ENCODE measurements at places on chromosomes 2 and 18. TPM values are rescaled to one million over a fixed set of nuclear protein-coding genes. Genes with fewer than 3 reads are reported as not detected.
A peak's percentile ranks its signal among the peaks of the same experiment; 100 is the strongest.

METAP1D gene
- 8.8 TPM for total RNA-seq

CFAP65 gene
- not detected for total RNA-seq

FBXO36 gene
- total RNA-seq: 1.7 TPM

FAHD2B gene
- 28.2 TPM for total RNA-seq

SH3RF3 gene
- total RNA-seq: 10.8 TPM

ATP6V1B1 gene
- total RNA-seq: not detected

HOXD11 gene
- 19.4 TPM for total RNA-seq

LRRFIP1 gene
- 132 TPM for total RNA-seq

GREB1L gene
- 0.98 TPM for total RNA-seq

ABCG8 gene
- not detected for total RNA-seq

GRCh38 chr2:26609205-26609631, 31.9 kb downstream of the CIB4 start:
- peaks cover 34% of the 10 kb centered on the region for H3K4me1 ChIP-seq
- no peak overlapping the region for H3K4me3 ChIP-seq
- no peak for DNase-seq
- no peak overlapping the region for H3K27ac ChIP-seq

GRCh38 chr2:216195565-216196029, 86.4 kb downstream of the XRCC5 start:
- no peak overlapping the region for H3K27ac ChIP-seq
- no peaks in the 10 kb centered on the region for H3K36me3 ChIP-seq

DNA sequence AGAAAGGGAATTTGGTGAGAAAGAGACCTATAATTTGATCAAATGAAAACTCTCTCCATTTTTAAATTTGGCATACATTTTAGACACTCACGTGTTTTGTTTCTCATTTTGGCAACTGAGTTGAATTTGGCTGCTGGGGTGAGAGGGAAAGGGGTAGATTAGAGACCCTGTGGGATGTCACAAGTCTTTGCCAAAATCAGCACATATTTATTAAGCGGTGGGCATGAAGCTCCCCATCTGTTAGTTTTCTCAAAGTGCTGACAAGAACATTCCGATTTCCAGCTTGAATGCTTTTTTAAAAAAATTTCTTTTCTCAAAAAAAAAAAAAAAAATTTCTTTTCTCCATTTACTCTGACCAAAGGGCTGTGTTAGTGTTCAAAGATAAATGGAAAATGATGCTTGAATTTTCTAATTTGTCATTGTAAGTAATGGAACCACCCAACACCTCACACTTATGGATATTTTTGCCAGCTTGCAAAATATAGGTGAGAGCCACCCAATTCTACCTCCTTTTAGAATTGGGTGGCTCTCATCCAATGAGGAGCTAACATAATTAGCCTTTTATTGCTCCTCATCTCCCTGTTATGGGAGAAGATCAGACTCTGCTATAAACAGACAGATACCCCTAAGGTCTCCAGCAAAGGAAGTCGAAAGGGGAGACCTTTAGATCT, 222.9 kb upstream of the FN1 start:
- H3K27me3 ChIP-seq: no peaks in the 10 kb centered on the region
- no peaks in the 10 kb centered on the region for H3K36me3 ChIP-seq
- no peak overlapping the region for H3K27ac ChIP-seq
- no peak overlapping the region for H3K4me3 ChIP-seq
- DNase-seq: no peak
- no peaks in the 10 kb centered on the region for H3K4me1 ChIP-seq

DNA sequence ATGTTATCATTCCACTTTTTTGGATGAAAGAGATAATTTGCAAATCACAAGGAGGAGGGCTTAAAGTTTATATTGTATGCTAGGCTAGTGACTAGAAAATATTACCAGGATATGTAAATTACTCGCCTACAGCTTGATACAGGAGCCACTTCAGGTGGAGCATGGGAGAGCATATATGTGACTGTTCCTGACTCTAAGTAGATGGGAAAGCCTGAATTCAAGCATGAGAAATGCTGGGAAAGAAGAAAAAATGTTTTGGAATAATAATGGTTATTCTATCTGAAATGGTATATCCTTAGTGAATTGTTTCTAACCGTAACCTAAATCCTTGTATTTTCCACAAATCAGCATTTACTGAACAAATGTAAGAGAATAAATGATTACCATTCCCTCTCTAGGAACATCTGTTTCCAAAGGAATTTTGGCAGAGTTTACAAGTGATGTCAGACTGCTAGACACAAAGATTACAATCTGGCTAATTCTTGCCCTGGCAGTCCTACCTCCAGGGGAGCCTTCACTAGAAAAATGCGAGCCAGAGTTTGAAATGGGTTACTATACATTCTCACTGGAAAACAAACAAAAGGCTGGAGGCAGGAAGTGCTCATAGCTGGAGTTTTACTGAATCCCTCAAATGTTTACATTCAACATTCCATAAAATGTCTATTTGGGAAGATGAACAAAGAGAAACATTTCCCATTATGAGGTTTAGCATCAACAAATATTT, 129.4 kb upstream of the MAPRE2 start:
- no peak for DNase-seq
- H3K4me3 ChIP-seq: no peak overlapping the region
- H3K4me1 ChIP-seq: no peaks in the 10 kb centered on the region
- no peak overlapping the region for H3K27ac ChIP-seq
- H3K36me3 ChIP-seq: no peaks in the 10 kb centered on the region

GRCh38 chr18:8659609-8660242, 45.6 kb upstream of the MTCL1 start:
- no peak for DNase-seq
- no peaks in the 10 kb centered on the region for H3K27me3 ChIP-seq
- H3K36me3 ChIP-seq: no peaks in the 10 kb centered on the region
- H3K27ac ChIP-seq: no peak overlapping the region
- no peak overlapping the region for H3K4me3 ChIP-seq
- peaks cover 6% of the 10 kb centered on the region for H3K4me1 ChIP-seq

DNA sequence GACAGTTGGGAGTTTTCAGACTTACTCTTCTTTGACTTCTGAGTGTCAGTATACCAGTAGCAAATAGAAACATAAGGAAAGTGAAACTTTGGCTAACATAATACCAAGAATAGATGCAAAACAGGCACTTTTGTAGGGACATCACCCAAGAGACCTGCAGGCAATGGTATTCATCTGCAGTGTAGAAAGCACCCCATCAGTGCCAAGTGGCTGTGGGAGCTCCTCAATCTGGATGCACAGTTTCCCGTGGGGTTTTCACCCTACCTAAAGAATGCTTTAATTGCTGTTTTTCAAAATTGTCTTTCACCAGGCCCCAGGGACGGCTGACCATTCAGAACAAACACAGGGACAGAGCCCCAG, 96.6 kb upstream of the GPR45 start:
- peaks cover 17% of the 10 kb centered on the region for H3K4me1 ChIP-seq
- H3K4me3 ChIP-seq: no peak overlapping the region
- DNase-seq: no peak
- H3K36me3 ChIP-seq: no peaks in the 10 kb centered on the region
- no peaks in the 10 kb centered on the region for H3K27me3 ChIP-seq

GRCh38 chr2:107437807-107438206, 388.9 kb upstream of the RGPD4 start:
- H3K4me1 ChIP-seq: no peaks in the 10 kb centered on the region
- DNase-seq: no peak
- no peaks in the 10 kb centered on the region for H3K36me3 ChIP-seq
- H3K27ac ChIP-seq: no peak overlapping the region
- H3K27me3 ChIP-seq: no peaks in the 10 kb centered on the region

DNA sequence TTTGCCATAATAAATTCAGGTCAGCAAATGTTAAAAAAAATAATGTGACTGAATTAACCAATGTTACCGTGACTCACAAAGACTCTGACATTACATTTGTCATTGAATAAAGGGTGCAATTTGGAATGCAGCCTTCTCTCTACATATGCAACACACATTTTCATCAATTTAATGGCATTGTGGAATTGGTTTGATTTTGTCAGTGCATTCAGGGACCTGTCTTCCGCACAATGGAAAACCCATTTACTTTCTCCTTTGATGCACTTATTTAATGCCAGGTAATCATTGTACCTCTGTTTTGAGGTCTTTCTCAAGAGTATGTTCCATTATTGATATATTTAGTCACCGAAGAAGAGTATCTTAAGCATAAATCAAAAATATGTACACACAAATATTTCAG, 1099.3 kb downstream of the SOCS6 start:
- H3K4me1 ChIP-seq: no peaks in the 10 kb centered on the region
- H3K27me3 ChIP-seq: no peaks in the 10 kb centered on the region
- no peak overlapping the region for H3K4me3 ChIP-seq

GRCh38 chr2:241358470-241358869, 2.4 kb downstream of the FARP2 start:
- H3K4me3 ChIP-seq: no peak overlapping the region
- H3K27ac ChIP-seq: no peak overlapping the region
- H3K4me1 ChIP-seq: peaks cover 45% of the 10 kb centered on the region
- H3K36me3 ChIP-seq: no peaks in the 10 kb centered on the region

DNA sequence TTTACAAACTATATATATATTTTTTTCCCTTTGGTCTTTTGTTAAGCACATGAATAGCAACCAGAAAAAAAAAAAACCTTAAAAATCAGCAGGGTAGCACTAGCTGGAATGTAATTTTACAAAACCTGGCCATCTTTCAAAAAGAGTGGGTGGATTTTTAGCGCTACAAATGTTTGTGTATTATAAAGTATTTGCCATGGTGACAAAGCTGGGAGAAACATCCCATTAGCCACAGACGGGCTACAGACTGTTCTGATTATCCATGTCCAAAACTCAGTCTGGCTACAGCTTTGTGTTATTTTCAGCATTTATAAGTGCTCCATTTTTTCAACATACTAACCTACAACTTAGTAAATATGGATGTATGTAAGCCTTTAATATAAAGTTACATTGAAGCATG, 249.5 kb upstream of the TANK start:
- no peaks in the 10 kb centered on the region for H3K36me3 ChIP-seq
- H3K4me3 ChIP-seq: no peak overlapping the region
- peaks cover 24% of the 10 kb centered on the region for H3K4me1 ChIP-seq
- no peaks in the 10 kb centered on the region for H3K27me3 ChIP-seq
- DNase-seq: no peak

GRCh38 chr2:200747668-200748618, 63.8 kb upstream of the BZW1 start:
- no peak for DNase-seq
- H3K4me1 ChIP-seq: peaks cover 7% of the 10 kb centered on the region
- H3K4me3 ChIP-seq: no peak overlapping the region
- H3K27ac ChIP-seq: no peak overlapping the region

DNA sequence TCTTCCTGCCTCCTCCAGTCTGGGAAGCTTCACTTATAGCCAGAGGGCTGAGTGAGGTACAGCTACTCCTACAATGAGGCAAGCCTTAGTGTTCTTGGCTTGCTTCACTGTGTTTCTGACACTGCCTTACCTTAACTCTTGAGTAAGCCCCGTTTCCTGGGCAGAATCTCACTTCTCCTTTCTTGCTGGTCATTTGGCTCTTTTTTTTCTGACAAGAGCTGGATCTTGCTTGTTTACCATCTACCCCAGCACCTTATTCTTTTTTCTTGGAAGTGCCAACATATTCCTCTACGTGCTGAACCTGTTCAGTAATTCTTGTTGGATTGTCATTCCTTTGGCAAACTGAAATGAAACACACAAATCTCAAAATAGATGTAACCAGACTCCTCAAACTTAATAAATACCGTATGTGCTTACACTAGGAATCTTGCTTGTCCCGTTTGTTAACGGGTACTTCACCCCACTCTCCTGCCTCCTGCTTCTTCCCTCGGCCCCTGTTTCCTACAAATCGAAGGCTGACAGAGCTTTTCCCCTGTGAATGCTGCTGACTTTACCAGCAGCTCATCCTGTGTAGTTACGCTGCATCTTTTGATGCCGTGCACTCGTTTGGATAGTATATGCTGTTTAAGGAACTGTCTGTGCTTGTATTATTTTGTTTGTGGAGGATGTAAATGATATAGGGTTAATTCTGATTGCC, 132.2 kb downstream of the FMNL2 start:
- peaks cover 53% of the 10 kb centered on the region for H3K4me1 ChIP-seq
- H3K27me3 ChIP-seq: no peaks in the 10 kb centered on the region
- H3K27ac ChIP-seq: peak overlapping the region; percentile 34
- H3K36me3 ChIP-seq: no peaks in the 10 kb centered on the region

GRCh38 chr2:233434666-233435330, 80.5 kb downstream of the DGKD start:
- no peak overlapping the region for H3K4me3 ChIP-seq
- DNase-seq: peak; percentile 28
- H3K27me3 ChIP-seq: no peaks in the 10 kb centered on the region
- H3K36me3 ChIP-seq: peaks cover 26% of the 10 kb centered on the region
- no peak overlapping the region for H3K27ac ChIP-seq

DNA sequence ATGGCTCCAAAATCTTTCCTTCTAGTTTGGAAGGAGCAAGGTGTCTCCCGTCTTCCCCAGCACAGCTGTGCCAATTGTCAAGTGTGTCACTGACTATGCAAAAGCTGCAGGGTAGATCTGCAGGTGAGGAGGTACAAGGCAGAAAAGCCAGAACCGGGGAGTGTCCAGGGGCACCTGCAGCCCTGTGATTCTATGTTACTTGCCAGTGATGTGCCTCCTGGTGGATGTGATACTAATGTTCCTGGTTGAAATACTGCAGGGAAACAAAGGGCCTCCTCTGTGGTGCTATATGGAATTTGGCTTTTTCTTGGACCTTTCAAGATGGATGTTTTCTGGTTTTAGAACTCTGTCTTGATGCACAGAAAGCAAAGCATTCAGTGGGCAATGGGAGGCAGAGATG, 80.3 kb downstream of the ST6GAL2 start:
- H3K27me3 ChIP-seq: no peaks in the 10 kb centered on the region
- H3K27ac ChIP-seq: no peak overlapping the region
- no peak for DNase-seq
- H3K4me3 ChIP-seq: no peak overlapping the region
- no peaks in the 10 kb centered on the region for H3K4me1 ChIP-seq

DNA sequence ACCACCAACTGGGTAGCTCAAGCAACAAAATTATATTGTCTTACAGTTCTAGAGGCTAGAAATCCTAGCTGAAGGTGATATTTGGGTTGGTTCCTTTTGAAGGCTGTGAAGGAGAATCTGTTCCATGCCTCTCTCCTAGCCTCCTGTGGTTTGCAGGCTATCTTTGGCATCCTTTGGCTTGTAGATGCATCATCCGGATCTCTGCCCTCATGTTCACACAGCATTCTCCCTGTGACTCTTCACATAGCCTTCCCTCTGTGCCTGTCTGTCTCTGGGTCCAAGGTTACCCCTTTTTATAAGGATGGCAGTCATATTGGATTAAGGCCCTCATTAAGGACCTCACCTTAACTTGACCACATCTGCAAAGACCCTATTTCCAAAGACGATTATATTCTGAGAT, 78.6 kb upstream of the MAP3K20 start:
- no peaks in the 10 kb centered on the region for H3K36me3 ChIP-seq
- no peak overlapping the region for H3K27ac ChIP-seq
- H3K27me3 ChIP-seq: no peaks in the 10 kb centered on the region
- peaks cover 12% of the 10 kb centered on the region for H3K4me1 ChIP-seq

GRCh38 chr2:13662055-13662454, 945.3 kb downstream of the TRIB2 start:
- no peaks in the 10 kb centered on the region for H3K27me3 ChIP-seq
- H3K4me3 ChIP-seq: no peak overlapping the region
- H3K36me3 ChIP-seq: no peaks in the 10 kb centered on the region
- DNase-seq: no peak
- H3K27ac ChIP-seq: no peak overlapping the region
- no peaks in the 10 kb centered on the region for H3K4me1 ChIP-seq

- no peaks in the 10 kb centered on the region for H3K4me1 ChIP-seq
- no peak for DNase-seq
- no peak overlapping the region for H3K27ac ChIP-seq
- H3K4me3 ChIP-seq: no peak overlapping the region
- H3K27me3 ChIP-seq: no peaks in the 10 kb centered on the region
- H3K36me3 ChIP-seq: no peaks in the 10 kb centered on the region
These were observed 288.2 kb downstream of the IKZF2 start for GRCh38 chr2:212863185-212863588.

- H3K27ac ChIP-seq: no peak overlapping the region
- DNase-seq: no peak
These were observed 12.8 kb upstream of the ONECUT2 start for GRCh38 chr18:57422313-57422872.
